ENCODE measurements at places on chromosomes 3 and 15. TPM values are rescaled to one million over a fixed set of nuclear protein-coding genes. Genes with fewer than 3 reads are reported as not detected.

The RPL22L1 gene
- 116 TPM for total RNA-seq

The CCDC13 gene
- total RNA-seq: 1.6 TPM

DNA sequence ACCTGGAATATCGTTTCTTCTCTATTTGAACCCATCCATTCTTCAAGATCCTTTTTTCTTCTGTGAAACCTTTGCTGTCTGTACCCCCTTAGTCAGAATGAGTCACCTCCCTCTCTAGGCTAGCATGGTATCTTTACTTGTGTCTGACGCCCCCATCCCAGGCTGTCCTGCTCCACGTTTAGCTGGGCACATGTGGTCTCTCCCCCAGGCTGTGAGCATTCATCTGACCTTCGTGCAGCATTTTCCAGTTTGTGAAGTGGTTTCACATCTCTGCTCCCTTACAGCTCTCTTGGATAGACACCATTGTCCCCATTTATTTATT is 14.3 kb upstream of the TLE3 start:
- no peak for DNase-seq

- DNase-seq: no peak
Observed at GRCh38 chr15:76150513-76150912, 90.7 kb downstream of the TMEM266 start.

- DNase-seq: no peak
Observed at GRCh38 chr3:70753572-70753971, 441.1 kb upstream of the MDFIC2 start.

The SEMA3B gene
- total RNA-seq: 2.3 TPM

- DNase-seq: no peak
Observed at GRCh38 chr3:37630441-37630840, 231.2 kb upstream of the CTDSPL start.

The CRYGS gene
- 0.79 TPM for total RNA-seq

DNA sequence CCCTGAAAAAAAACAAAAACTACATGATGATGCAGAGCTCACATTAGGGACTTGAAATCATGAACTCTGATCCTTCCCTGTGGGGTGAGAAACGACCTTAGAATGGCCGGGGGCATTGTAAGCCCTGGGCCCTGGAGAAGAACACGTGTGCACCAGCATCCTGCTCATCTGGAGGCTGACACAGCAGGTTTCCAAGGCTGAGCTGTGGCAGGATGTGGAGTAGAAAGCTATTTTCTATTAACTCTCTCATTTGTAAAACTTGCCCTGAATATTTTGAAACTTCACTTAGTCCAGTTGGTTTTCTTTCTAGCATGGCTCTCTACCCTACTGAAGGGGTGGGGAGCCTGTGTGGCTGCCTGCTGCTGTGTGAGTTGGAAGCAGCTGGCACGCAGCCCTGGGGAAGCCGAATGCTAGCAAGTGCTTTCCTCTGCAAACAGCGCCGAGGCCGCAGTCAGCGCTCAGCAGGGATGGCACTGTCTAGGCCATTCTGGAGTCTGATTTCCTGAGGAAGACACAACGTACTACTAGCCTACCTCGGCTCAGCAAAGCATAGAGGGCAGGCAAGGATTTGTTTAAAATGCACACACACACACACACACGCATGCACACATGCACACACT is 58.0 kb downstream of the GABRG3 start:
- DNase-seq: no peak

GRCh38 chr3:14141602-14142341 is 16.9 kb downstream of the TMEM43 start:
- DNase-seq: no peak

The IQSEC1 gene
- 6.6 TPM for total RNA-seq

- no peak for DNase-seq
Observed at GRCh38 chr3:127790882-127791183, 31.5 kb downstream of the MGLL start.

DNA sequence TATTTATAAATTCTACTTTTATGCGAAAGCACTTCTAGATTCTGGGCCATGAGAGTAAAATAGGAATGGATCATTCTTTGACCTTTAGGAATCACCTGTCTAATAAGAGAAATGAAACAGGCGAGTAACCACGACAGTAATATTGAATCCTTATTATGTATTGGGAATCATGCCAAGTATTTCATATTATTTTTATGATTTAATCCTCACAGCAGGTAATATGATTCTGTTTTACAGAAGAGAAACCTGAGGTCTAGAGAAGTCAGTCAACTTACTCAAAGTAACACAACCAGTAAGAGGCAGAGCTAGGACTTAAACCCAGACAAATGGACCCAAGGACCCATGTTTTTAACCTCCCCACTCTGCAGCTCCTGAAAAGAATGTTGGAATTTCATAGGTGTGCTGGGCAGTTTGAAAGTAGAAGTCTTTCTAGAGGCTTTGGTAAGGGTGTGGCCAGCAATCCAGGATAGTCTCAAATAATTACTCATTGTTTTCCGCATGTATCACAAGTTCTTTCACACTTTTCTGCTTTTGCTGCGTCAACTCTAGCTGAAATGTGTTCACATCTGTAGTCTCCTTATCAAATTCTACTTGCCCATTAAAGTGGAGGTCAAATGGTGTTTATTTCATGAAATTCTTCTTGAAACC is 181.7 kb downstream of the TPRG1 start:
- peak; percentile 90 for DNase-seq

The IQCH gene
- total RNA-seq: 2.9 TPM

- DNase-seq: peak; percentile 68
Observed at GRCh38 chr3:185365291-185366073, 2.5 kb downstream of the MAP3K13 start.

GRCh38 chr3:181805703-181806102 is 94.0 kb downstream of the SOX2 start:
- DNase-seq: peak; percentile 29

DNA sequence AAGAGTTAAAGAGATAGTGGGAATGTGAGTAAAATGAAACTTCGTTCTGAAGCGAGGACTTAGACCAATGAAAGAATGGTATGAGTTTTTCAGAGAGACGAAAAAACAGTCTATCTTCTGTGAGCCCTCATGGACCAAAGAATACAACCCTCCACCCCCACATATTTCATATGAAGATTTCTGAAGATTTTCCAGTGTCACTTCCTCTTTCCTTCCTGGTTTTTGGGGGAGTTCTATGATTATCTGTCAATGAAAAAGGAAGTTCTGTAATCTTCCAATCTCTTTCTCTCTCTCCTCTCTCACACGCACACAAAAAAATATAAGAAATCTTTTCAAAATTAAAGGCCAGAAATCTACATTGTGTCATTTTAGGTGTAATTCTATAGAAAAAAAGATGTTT is 27.7 kb downstream of the CMSS1 start:
- DNase-seq: no peak

DNA sequence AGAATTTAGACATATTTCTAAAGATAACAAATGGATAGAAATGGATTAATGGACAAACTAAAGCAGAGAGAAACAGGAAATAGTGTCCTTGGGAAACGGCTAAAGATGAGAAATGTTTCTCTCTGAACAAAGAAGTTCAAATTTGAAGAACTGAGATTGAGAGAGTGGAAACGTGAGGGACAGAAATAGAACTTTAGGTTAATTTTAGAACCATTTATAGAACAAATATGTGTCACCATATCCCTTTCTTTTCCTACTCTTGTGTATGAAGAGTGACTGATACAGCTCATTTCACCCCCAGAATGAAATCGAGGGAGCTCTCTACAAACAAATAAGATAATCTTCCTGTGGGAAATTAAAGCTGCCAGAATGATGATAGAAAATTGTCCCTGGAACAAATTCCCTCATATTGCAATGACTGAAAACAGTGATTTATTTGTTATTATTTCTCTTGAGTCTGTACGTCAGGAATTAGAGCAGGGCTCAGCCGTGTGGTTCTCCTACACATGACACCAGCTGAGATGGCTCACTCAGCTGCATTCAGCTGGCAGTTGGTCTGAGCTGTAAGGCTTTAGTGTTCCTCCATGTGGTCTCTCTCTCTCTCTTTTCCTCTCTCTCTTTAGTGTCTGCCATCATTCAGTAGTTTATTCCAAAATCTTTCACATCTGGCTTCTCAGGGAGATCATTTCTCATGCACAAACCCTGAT is 46.6 kb upstream of the ARPP21 start:
- DNase-seq: no peak

DNA sequence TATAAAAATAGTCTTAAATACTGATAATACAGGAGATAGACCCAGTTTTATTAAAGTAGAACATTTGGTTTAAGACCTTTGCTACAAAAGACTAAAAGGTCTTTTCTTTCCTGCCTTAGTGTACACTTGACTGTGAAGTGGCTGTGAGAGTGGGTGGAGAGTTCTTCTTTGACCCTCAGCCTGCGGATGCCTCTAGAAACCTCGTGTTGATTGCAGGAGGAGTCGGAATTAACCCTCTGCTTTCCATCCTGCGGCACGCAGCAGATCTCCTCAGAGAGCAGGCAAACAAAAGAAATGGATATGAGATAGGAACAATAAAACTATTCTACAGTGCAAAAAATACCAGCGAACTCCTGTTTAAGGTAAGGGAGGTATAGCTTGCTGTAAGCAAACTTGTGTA is 36.5 kb downstream of the OXNAD1 start:
- DNase-seq: no peak

DNA sequence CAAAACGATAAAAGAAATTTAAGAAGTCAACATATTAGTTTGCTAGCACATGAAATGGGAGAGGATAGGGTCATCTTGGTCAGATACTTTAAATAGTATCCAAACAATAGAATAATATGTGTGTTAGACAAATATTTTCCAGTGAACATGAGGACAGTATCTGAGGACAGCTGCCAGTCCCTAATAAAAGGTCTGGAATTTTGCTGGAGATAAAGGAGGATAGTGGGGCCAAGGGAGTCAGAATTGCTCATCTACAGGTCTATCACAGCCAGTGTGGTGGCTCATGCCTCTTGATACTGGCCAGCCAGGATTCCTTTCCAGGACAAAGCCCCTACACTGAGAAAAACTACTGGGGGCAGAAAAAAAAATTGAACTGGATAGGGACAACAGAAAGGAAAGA is 74.0 kb downstream of the HERC1 start:
- no peak for DNase-seq

GRCh38 chr3:31704591-31705179 is 172.0 kb downstream of the STT3B start:
- peak; percentile 76 for DNase-seq

DNA sequence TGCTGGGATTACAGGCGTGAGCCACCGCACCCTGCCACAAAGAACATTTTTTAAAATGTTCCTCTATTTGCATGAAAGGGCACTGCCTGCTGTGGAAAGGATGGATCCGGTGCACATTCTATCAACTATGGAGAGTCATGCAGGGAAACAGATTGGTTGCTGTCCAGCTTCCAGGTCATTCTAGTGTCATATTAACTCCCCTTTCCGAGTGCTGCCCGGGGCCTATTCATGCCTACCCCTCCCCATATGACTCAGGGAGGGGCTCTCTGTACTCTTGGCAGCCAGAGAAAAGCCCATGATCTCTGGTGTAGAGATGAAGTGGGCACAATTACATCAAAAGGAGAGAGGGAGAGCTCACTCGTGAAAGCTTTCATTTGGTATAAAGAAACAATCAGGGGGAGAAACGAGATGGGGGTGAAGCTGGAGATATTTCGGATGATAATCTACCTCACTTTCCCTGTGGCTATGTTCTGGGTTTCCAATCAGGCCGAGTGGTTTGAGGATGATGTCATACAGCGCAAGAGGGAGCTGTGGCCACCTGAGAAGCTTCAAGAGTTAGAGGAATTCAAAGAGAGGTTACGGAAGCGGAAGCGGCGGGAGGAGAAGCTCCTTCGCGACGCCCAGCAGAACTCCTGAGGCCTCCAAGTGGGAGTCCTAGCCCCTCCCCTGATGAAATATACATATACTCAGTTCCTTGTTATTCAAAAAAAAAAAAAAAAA is 16.1 kb upstream of the AHSG start:
- peak; percentile 75 for DNase-seq

DNA sequence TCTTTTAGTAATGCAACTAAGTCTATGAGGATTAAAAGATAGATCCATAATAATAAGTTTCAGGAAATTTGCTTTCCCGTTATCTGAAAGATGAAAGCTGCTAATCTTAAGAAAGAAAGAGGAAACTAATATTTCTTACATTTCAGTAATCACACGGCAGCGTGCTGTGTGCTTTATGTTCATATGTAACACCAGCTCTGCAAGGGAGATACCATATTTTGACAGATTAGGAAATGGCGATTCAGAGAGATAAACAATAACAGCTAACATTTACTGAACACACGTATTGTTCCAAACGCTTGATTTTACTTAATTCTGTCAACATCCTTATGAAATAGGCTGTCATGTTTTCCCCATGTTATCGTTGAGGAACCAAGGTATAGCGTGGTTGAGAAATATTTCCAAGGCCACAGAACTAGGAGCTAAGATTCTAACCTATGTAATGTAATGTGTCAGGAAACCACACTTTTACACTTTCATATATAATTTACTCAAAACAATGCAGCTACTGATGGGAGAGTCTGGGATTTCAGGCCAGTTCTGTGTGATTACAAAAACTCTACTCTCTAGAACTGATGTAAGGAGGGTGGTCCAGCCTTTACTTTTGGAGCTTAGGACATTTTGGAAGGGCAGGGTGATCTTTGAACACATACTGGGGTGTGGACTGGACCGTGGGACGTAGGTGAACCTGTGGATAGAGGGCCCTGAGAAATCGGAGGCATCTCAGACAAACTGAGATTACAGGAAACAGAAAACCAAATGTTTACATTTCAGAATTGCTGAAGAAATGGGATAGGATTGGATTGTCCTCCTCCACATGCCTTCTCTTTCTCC is 100.6 kb downstream of the IL1RAP start:
- no peak for DNase-seq

The CGNL1 gene
- total RNA-seq: 1.5 TPM

The CTXN2 gene
- total RNA-seq: not detected

GRCh38 chr3:71513515-71513914 is 70.0 kb downstream of the FOXP1 start:
- DNase-seq: no peak

DNA sequence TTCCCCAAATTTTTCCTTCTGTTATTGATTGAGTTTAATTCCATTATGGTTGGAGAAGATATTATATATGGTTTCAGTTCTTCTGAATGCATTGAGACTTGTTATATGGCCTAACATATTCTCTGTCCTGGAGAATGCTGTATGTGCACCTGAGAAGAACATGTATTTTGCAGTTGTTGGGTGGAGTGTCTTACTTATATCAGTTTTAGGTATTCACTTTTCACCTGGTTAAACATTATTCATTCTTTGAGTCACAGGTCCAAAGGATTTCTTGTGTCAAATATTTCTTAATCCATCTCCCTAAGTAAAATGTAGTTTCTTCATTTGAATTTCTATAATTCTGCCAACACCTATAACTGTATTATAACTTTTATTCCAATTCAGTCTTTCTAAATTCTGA is 17.8 kb downstream of the ACKR2 start:
- peak; percentile 77 for DNase-seq

The SLC12A8 gene
- total RNA-seq: 19.2 TPM

GRCh38 chr3:141955175-141955574 is 78.7 kb downstream of the ATP1B3 start:
- peak; percentile 12 for DNase-seq

DNA sequence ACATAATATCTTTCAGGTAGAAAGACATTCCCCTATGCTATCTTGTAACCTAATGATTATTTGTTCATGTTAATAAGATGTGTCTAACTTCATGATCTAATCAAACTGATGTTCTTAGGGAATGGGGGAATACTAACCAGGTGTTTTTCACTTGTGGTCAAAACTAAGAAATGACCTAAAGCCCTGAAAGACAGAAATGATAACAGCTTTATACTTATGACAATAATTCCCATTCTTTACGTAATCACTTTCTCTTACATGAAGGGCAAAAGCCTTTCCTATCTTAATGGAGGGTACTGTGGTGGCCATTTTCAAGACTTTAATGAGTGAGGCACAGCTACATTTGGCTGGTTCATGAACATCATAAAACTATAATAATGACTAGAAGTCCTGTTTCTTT is 33.9 kb upstream of the MEIS2 start:
- no peak for DNase-seq

The GHSR gene
- total RNA-seq: not detected

- DNase-seq: no peak
Observed at GRCh38 chr3:184688251-184688881, 23.5 kb downstream of the MAGEF1 start.

Data from bronchial epithelial cell (primary cell).